H9 (cell line): ENCODE measurements at places on chromosomes 16 and 17.
A peak's percentile ranks its signal among the peaks of the same experiment; 100 is the strongest.

DNA sequence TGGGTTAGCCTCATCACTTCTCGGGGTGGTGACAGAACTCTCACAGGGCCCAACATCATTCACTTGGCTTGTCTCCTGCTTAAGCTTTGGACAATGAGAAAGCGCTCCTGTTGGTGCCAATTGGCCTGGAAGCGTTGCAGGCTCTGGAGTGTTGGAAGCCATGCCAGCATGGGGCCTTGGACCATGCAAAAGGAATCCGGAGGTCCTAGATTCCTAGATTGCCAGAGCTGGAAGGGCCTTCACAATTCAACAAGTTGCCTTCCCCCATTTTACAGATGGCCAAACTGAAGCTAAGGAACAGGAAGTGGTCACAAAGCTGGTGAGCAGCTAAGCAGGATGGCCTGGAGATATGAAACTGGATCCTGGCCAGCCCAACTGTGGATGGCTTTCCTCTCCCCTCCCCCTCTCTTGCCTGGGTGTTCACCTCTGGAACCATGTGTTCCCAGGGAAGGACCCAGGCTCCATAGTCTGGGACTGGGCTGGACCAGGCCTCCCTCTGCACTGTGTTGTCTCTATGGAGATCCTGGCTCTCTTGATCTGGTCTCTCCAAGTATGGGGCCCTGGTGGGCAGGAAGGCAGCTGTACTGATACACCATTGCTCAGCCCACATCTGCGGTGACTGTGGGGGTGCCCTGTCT is 6.0 kb upstream of the IGFBP4 start:
- DNase-seq: no peak

- no peak for DNase-seq
Measured at GRCh38 chr16:1825381-1825863, 1.2 kb downstream of the HAGH start.

DNA sequence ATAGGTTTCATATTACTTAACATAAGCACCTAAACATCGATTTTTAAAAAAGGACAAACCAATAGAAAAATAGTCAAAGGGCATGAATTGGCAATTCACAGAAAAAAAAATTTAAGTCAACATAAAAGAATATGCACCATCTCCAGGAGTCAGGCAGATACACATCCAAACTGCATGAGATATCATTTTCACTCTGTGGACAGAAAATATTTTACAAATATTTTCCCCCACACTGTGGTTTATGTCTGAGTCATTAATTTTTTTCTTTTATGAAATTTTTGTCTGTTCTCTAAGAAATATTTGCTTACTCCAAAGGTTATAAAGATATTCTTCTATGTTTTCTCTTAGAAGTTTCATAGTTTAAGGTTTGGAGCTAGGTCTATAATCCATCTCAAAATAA is 74.4 kb upstream of the DNAH17 start:
- DNase-seq: no peak

DNA sequence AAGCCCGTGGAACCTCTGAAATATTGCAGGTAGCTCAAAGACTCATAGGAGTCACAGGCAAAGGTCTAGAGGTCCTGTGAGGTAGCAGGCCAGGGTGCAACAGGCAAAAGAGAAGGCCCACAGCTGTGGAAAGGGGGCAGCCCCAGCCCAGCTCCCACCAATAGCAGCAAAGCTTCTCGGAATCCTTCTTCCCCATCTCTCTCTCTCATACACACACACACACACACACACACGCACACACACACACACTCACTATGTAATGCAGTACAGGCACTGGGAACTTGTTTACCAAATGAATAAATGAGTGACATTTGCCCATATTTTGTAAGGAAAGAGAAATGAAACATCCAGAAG is 16.8 kb upstream of the SUPT4H1 start:
- no peak for DNase-seq

DNA sequence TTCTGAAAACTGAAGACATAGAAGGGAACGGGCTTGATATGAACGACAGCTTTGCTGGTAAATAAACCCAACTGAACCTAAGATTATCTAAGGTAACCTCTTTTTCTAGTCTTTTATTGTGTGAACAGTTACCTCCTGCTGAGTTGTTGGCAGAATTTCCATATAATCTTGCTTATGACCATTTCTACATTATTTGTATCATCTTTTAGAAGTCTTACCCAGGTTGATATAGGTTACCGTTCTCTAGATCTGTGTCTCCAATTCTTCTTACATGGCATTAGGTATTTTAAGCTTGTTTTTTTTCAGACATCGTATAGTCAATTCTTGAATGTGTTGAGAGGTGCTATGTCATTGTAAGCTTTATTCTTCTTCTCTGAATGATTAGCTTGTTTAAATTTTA is 24.3 kb downstream of the TTC19 start:
- DNase-seq: no peak

DNA sequence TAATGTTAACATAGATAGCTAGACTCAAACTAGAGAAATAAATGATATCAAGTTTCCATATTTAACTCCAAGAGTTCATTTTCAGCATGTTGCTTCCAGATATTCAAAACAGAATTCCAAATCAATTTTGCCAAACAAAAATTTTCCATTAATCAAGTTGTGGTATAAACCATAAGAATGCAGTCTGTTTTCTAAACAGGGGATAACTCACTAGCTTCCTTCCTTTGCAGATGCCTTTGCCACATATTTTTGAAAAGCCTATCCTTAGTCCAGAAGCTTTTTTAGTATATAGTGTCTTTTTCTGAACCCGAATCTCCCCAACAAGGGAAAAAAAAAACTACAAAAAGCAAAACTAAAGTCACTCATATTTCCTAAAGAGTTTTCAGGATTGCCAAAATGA is 61.5 kb downstream of the HELZ start:
- no peak for DNase-seq

DNA sequence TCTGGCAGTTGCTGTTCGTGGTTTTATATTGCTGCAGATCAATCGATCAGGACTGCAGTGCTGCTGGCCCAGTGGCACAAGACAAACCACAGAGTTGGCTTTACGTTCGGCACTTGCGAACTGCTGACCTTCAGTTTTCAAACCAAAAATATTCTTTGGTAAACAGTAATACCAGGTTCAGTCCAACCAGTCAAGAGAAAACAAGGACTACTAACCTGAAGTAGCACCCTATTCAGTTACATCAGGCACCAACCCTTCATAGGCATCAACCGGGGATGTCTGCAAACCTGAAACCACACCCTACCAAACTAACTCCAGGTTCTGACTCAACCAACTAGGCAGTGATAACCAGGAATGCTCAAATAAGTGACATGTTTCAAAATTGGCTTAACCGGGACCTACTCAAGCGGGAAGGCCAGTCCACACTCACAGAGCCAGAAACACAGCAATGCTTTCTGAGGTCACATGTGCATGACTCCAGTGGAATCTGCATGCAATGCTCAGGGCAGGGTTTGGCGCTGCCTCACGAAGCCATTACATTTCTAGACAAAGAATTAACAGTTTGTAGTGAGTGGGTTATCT is 91.1 kb downstream of the SMG6 start:
- DNase-seq: no peak

GRCh38 chr17:79132271-79133064 is 57.8 kb downstream of the ENGASE start:
- no peak for DNase-seq

DNA sequence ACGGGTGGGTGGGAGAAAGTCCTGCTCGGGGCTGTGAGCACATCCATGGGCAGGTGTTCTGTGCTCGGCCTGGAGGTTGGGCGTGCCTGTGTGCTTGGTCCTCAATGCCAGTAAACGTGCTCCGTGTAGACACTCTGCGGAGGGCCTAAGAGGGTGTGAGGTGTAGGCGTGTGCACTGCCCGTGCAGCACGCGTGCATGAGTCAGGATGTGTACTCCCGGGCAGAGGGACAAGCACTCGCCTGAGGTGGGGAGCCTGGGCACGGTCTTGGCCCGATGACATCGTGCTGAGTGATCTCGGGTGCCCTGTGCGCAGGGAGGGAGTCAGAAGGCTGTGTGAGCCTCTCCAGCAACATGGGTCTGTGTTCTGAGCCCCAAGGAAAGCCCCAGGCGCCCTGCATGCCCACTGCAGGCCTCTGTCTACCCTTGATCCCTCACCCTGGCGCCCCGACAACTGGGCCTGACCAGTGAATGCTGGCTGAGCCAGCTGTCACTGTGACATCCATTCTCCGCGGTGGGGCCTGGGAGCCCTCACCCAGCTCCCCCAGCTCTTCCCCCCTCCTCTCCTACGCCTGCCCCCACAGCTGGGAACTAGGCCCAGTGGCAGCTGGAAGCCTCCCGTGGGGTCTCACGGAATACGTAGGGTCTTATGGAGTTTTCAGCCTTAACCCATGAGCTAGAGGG is 23.5 kb upstream of the NXPH3 start:
- DNase-seq: no peak

DNA sequence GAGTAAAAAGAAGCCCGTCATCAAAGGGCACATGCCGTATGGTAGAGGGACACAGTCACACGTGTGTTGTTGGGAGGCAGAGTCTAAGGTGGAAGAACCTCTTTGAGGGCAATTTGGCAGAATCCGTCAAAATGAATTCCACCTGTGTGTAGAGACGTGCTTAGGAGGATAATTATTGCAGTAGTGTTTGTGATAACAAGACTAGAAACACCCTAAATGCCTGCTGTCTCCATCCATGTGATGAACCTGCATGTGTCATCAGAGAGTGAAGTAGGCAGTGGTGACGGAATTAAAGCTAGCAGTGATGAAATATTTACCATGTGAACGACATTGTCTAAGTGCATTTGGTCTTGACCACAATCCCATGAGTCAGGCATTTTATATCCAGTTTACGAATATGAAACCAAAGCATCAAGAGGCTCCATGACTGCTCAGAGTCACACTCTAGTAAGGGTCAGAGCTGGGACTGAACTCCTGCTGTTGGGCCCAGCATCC is 61.3 kb upstream of the ADORA2B start:
- no peak for DNase-seq

DNA sequence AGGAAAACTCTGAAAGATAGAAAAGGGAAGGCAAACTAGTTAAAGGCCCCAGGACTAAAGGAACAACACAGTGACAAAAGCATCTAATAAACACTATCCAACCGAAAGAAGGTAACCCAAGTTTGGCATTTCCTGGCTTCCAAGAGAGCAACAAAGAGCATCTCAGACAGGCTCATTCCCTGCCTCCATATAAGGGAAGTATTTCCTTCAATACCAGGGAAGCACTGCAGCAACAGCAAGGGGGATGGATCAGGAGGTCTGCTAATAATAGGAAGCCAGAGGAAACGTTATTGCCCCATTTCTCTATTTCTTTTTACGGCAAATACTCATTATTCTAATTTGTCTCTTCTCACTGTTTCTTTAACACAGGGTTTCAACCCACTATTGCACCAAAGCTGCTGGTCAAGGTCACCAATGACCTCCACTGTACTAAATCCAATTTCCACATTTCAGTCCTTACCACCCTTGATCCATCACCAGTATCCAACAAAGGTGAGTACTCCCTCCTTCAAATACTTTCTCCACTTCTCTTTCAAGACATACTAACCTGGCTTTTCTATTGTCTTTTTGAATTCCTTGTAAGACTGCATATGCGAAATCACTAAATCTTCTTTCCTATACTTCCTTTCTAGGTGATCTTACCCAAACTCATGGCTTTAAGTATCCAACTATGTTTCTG is 86.1 kb downstream of the KANSL1 start:
- no peak for DNase-seq

DNA sequence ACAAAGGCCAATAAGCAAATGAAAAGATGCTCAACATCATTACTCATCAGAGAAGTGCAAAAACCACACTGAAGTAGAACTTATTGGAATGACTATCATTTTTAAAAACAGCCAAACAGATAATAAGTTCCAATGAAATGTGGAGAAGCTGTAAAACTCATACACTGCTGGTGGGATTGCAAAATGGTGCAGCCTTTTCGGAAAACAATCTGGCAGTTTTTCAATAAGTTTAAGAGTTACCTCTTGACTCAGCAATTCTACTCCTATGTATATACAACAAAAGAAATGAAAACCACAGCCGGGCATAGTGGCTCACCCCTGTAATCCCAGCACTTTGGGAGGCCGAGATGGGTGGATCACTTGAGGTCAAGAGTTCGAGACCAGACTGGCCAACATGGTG is 49.3 kb downstream of the AKAP10 start:
- no peak for DNase-seq

- no peak for DNase-seq
Measured at GRCh38 chr16:81866820-81867440, 87.8 kb downstream of the PLCG2 start.

DNA sequence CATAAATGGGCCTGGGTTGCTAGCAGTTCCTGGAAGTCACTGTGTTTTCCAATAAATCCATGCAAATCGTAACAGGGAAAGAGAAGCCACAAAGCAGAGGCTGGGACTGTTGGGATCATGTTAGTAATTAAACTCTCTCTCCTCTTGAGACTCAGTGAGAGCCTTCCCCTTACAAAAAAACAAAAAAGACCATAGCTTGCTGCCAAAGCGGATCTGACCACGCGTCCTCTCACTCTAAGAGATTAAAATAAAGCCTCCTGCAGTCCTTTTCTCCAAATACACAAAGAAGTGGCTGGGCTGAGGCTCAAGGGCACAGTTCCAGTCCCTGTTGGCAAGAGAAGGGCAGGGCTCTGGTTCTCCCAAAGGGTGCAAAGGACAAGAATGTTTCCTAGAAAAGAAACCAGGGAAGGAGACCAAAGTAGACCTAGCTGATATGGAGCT is 38.5 kb downstream of the PIGL start:
- DNase-seq: peak; percentile 47

DNA sequence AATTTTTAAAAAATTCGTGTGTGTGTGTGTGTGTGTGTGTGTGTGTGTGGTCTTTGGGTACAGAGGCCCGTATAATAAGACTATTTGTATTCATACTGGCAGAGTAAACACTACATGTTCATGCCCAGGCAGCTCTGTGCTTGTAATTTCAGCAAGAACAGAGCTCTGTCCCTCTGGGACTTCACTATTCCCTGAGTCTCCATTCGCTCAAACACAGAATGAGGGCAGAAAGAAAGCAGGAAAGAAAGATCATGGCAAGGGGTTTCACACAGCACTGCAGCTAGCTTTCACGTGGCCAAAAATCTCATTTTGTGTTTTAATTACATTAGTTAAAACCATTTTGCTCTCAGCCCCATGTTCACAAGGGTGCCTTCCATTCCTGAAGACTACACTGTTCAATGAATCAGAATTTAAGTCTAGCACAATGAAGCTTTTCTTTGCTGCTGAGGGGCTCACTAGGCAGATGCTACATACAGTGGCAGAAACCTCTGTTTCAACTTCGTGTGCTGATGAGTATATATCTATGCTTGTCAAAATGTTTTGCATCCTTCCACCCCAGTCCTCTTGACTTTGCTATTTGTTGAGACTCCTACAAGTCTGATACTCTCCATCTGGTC is 198.4 kb upstream of the C17orf78 start:
- no peak for DNase-seq

- no peak for DNase-seq
Measured at GRCh38 chr17:40726919-40727318, 23.4 kb upstream of the KRT24 start.
